ENCODE measurements at places on chromosomes 1 and 21. TPM values are rescaled to one million over a fixed set of nuclear protein-coding genes. Genes with fewer than 3 reads are reported as not detected.

The C1orf94 gene
- not detected for total RNA-seq

GRCh38 chr21:42557420-42557819 is 43.8 kb downstream of the SLC37A1 start:
- no peak for DNase-seq

DNA sequence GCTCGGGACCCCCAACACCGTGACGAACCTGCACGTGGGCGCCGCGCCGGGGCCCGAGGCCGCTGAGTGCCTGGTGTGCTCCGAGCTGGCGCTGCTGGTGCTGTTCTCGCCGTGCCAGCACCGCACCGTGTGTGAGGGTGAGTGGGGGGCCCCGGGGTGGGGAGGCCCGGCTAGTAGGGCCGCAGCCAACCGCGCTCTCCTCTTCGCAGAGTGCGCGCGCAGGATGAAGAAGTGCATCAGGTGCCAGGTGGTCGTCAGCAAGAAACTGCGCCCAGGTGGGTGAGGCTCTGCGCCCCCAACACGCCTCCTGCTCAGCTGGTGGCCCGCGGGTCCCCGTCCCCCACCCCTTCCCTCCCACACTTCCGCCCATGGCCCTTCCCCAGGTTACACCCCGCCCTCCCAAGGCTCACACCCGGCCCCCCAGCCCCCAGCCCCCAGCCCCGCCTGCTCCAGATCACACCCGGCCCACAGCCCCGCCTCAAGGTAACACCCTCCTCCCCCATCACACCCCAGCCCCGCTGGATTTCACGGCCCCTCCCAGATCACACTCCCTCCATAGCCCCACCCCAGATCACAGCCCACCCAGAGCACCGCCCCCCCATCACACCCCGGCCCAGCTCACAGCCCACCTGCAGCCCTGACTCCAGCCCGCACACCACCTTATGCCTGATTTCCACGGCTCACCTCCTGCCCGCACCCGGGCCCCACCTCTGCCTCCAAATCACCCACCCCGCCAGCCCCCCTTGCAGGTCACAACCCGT is 2.4 kb upstream of the MMP23B start:
- DNase-seq: no peak

The KCNK1 gene
- total RNA-seq: 14.6 TPM

- no peak for DNase-seq
Measured at GRCh38 chr1:62832276-62832675, 48.3 kb downstream of the ATG4C start.

GRCh38 chr1:7617826-7618225 is 153.3 kb upstream of the VAMP3 start:
- no peak for DNase-seq

- DNase-seq: no peak
Measured at GRCh38 chr1:115475901-115476300, 137.9 kb upstream of the NGF start.

DNA sequence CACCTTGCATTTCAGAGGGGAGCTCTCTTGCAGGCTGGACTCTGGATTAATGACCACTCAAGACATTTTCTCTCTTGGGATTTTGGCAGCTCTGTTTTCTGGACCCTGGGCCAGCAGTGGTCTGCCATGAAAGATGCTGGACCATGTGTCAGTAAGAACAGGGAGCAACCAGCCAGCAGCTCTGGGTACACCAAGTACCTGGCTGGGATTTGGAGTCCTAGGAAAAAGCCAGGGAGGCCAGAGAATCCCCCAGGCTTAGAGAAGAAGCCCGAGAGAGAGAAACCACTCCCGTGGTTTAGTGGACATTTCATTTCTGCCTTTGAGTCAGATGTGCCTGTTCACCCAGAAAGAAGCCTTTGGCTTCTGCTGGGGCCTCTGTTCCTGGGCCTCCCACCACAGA is 2.5 kb downstream of the NFASC start:
- DNase-seq: no peak

The MIXL1 gene
- total RNA-seq: 3.4 TPM

DNA sequence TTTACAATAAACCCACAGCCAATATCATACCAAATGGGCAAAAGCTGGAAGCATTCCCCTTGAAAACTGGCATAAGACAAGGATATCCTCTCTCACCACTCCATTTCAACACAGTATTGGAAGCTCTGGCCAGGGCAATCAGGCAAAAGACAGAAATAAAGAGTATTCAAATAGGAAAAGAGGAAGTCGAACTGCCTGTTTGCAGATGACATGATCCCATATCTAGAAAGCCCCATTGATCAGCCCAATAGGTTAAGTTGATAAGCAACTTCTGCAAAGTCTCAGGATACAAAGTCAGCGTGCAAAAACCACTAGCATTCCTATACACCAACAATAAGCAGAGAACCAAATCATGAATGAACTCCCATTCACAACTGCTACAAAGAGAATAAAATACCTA is 235.5 kb downstream of the DPYD start:
- DNase-seq: no peak

All from mesothelial cell of epicardium (in vitro differentiated cells).